Right lung (tissue), 10 donors: ENCODE measurements at places on chromosomes 3 and 15. TPM values are rescaled to one million over a fixed set of nuclear protein-coding genes. Genes with fewer than 3 reads are reported as not detected.

DNA sequence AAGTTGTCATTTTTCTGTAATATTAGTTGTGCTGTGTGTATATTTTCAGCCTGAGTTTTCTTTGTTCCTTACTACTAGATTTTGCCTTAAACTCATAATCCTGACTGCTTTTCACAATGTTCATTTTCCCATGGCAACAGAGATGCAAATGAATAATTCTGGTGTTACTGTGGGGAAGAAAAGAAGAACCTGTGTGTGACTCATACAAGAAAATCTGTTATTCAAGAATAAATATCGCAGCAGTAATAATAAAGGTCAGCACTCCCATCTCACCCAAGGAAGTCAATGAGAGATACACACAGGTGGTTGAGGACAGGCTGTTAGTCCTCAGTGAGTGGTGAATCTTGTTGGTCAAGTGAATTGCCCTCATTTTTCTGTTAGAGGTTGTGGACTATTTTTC lies 656.6 kb upstream of the NAALADL2 start:
- no peak for DNase-seq

DNA sequence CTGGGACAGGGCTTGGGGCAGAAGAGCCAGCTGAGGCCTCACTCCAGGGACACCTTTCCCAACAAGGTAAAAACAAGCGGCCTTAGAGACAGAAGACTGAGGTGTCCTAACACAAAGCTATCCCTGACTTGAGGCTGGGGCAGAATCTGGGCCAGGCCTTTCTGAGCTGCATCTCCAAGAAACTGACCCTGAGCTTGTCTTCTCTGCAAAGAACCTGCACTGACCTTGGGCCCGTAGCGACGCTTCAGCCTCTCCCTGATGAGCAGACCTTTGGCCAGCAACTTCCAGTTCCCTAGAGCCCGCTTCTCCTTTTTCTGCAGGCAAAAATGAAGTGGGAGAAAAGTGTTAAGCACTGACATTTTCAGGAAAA lies 22.2 kb downstream of the TMEM43 start:
- DNase-seq: no peak

The BCHE gene
- 50.9 TPM for polyA plus RNA-seq

DNA sequence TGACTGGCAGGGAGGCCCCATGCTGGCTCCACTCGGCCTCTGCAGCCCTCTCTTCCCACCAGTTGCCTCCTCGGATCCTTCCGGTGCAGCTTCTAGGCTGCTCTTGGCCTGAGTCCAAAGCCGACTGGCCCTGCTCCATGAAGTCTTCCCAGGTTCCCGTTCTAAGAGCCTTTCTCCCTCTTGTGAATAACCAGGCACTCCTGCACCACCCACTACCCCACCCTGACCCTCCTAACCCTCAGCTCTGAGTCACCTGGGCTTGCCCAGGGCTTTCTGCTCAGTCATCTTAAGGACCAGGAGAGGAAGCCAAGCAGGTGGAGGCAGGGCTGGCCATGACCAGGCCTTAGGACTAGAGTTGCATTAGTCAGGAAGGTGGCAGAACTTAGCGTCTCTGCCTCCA lies 28.1 kb upstream of the CNBP start:
- peak; percentile 45 for DNase-seq

DNA sequence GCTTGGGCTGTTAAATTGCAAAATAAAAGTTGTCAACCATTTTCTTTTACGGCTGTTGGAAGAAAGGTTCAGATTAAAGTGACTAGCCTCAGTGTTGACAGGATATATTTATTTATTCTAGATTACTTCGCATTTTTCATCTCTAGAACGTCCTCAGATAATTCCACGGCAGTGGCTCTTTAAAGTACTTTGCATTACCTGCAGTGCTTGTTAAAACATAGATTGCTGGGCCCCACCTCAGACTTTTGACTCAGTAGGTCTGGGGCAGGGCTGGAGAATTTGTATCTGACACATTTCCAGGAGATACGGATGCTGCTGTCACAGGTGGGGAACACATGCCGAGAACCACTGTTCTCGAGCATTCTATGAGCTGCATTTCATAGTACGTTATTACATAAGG lies 292.7 kb downstream of the EDEM1 start:
- DNase-seq: no peak

DNA sequence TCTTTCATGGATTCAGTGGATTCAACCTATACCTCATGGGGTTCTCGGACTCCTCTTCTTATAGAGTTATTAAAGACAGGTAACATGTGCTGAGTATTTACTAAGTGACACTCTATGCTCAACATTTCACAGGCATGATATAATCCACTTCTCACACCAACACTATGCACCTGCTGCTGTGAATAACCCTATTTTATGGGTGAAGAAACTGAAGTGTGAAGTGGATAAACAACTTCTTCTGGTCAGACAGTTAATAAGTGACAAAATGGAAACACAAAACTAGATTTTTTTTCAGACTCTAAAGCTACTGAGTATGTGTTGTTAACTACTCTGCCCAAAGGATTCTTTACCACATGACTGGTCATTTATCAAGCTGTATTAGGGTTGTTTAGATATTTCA lies 403.5 kb downstream of the DIPK2A start:
- no peak for DNase-seq

DNA sequence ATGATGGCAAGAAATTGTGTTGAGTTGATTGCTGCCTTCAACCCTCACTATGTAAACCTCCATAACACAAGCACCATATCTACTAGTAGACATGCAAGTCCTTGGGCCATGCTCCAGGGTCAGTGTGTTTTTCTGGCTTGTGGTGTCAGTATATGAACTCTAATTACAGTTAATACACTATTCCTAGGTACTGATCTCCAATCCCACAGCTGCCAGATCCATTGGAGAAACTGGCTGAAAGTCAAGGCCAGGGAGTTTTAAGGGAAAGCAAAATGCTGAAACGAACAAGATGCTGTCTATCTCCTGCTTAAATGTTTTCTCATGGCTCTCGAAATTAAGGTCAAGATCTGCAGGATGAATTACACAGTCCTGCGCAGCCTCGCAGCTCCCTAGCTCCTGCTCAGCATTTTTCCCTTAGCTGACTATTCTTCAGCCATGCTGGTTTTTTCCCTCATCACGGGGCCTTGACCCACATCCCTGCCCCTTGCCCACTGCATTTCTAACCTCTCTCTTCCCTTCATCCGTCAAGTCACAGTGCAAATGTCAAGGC lies 425.0 kb upstream of the ADAMTS9 start:
- peak; percentile 20 for DNase-seq

DNA sequence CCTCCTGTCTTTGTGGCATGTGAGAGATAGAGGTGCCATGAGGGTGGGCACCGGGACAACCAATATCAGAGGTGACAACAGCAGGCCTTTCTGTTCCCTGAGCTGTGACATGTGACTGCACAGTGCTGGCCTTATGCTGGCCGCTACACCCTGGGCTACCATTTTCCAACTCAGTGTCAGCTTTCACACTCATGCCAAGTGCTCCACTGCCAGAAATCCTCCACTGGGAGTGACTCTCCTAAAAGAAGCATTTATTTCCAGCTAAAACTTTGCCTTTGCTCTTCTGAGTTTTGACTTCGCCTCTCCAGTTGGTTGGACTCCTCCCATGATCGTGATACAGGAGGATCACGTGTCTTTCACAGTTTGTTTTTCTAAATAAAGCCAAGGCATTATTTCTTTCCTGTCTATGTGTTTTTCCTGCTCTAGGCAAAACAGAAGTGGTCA lies 31.4 kb downstream of the CA12 start:
- DNase-seq: no peak

DNA sequence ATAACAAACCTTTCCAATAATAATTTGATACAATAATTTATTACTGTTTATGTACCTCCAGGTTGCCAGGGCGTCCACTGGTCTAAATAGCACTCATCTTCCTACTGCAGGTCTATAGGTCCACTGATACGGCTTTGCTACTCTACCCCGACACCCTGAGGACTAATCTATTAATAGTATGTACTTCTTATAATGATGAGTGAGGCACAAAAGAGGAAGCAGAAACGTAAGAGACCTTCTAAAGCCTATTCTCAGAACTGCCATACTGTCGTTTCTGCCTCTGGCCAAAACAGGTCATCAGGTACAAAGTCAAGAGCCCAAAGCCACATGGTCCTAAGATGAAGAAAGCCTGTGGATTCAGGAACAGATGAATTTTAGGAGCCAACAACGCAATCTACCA lies 163.2 kb upstream of the GRM7 start:
- DNase-seq: no peak
